ENCODE measurements at places on chromosomes 6 and 20. TPM values are rescaled to one million over a fixed set of nuclear protein-coding genes. Genes with fewer than 3 reads are reported as not detected.

ARMH2 gene
- total RNA-seq: not detected

AFDN gene
- total RNA-seq: 57.1 TPM

PDYN gene
- not detected for total RNA-seq

CALHM6 gene
- total RNA-seq: 2.3 TPM

BMP6 gene
- total RNA-seq: 2.1 TPM

C4B gene
- total RNA-seq: 235 TPM

MOCS1 gene
- 26.2 TPM for total RNA-seq

GRIK2 gene
- total RNA-seq: 12.6 TPM

TRIM15 gene
- total RNA-seq: not detected

EFCAB8 gene
- total RNA-seq: not detected

POLR1C gene
- 28.3 TPM for total RNA-seq

CDSN gene
- total RNA-seq: 0.10 TPM

FLOT1 gene
- 170 TPM for total RNA-seq

CFAP61 gene
- 1.0 TPM for total RNA-seq

FAM209B gene
- not detected for total RNA-seq

SLC16A10 gene
- total RNA-seq: 9.5 TPM

SPATS1 gene
- total RNA-seq: not detected

IL17A gene
- total RNA-seq: not detected

OR5V1 gene
- total RNA-seq: not detected

ULBP3 gene
- total RNA-seq: 0.60 TPM

BEND3 gene
- 2.0 TPM for total RNA-seq

CDC5L gene
- total RNA-seq: 19.1 TPM

TULP1 gene
- not detected for total RNA-seq

HCK gene
- 14.1 TPM for total RNA-seq

SLC22A16 gene
- not detected for total RNA-seq

PLG gene
- total RNA-seq: not detected

GINS1 gene
- total RNA-seq: 0.73 TPM

GGT7 gene
- 14.3 TPM for total RNA-seq

EYA2 gene
- total RNA-seq: 5.1 TPM

CRISP3 gene
- not detected for total RNA-seq

L3MBTL1 gene
- 5.5 TPM for total RNA-seq

FAM83C gene
- total RNA-seq: not detected

Data from left cardiac atrium (tissue), 4 donors.